ENCODE measurements at places on chromosomes 6 and 20.

DNA sequence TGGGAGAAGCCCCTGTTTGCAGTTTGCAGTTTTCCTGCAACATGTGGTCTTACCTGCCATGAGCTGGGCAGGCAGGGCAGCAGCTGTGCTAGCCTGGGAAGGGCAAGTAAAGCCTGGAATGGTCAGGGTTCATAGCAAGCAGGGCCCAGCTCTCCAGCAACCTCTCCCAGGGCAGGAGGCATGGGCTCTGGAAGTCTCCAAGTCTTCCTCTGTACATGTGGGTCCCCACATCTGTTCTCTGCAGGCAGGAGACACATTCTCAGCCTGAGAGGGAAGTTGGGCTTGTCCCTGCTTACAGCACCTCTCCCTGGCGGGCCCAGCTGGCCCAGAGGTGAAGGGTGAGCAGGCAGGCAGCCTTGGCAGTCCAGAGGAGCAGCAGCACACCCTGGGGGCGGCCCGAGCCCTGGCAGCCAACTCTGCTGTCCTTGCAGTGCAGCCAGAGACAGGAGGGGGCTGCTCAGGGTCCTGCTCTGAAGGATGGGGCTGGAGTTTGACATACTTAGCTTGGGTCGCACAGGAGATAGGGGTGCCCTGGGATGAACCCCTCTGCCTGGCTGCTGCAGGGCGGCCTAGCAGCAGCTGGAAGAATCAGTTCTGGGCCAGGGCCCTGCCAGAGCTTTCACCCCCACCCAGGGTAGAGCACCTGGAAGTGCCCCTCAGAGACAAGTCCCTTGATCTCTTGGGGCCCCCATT is 176.0 kb downstream of the MRPL14 start:
- DNase-seq = peak; percentile 60
- H3K36me3 ChIP-seq = no peaks in the 10 kb centered on the region
- H3K4me1 ChIP-seq = peaks cover 28% of the 10 kb centered on the region
- no peaks in the 10 kb centered on the region for H3K27me3 ChIP-seq
- peak overlapping the region; percentile 26 for H3K27ac ChIP-seq

DNA sequence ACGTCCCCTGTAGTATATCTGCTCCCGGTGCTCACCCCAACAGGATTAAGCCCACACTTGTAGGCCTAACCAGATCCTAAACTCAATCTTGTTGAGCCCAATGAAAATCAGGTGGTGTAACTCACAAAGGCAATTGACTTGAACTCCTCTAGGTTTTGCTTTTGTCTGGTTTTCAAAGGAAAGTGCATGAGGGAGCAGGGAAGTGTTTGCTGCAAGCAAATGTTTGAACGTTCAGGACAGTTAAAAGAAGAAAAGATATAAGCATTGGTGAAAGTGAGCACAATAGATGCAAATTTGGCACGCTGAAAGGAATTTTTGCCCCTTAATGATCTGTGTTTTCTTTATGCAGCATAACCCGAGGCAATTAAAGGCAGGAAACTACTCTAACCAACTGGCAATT is 212.6 kb downstream of the PLCB1 start:
- no peak for DNase-seq
- H3K36me3 ChIP-seq = no peaks in the 10 kb centered on the region
- H3K4me1 ChIP-seq = peaks cover 13% of the 10 kb centered on the region
- no peak overlapping the region for H3K4me3 ChIP-seq

DNA sequence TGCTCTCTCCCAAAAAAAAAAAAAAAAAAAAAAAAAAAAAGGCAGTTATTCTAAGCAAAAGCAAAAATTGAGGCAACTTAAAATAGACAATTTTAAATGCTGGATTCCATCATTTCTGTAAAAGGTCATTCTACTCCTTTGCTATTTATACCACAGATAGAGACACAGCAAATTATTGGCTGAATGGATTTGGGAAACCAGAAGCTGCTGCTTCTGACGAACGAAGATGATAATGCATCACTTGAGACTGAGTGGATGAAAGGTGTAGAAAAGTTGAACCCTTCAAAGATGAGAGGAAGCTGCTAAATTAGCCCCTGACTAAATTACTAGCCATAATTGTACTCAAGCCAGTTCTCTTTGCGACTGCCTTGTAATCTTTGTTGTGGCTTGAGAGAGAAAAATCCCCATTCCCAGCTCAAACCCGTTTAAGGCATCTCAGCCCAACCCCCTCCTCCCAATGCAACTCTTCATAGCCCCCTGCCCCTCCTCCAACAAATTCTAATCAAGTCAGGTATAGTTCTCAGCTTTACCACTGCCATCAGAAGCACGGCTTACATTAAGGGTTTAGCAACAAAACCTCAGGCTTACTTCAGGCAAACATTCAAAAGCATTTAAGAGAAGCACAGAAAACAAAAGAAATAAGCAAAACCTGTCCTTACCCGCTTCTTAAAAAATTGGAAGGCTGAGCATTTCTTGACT is 1.0 kb downstream of the SGK1 start:
- H3K27ac ChIP-seq = no peak overlapping the region
- peaks cover 36% of the 10 kb centered on the region for H3K27me3 ChIP-seq
- H3K4me1 ChIP-seq = peaks cover 6% of the 10 kb centered on the region
- peak overlapping the region; percentile 40 for H3K4me3 ChIP-seq
- DNase-seq = no peak
- no peaks in the 10 kb centered on the region for H3K36me3 ChIP-seq

DNA sequence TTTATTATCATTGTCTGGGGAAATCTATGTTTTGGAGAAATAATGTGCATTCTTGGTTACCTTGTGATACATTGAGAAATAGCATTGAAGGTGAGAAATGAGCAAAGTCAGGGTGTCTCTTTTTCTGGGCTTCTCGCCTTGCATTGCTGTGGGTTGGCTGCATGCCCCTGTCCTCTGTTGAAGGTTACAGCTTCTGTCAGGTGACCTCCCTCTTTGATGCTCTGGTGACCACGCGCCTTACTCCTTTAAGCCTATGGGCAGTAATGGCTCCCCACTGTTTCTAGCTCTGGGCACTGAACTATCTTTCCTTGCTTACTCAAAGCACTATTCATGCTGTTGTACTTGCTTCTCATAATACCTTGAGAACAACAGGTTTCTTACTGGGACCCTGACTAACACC is 14.6 kb downstream of the ADGRB3 start:
- no peaks in the 10 kb centered on the region for H3K36me3 ChIP-seq
- no peaks in the 10 kb centered on the region for H3K27me3 ChIP-seq
- no peak for DNase-seq
- no peaks in the 10 kb centered on the region for H3K4me1 ChIP-seq
- no peak overlapping the region for H3K4me3 ChIP-seq

DNA sequence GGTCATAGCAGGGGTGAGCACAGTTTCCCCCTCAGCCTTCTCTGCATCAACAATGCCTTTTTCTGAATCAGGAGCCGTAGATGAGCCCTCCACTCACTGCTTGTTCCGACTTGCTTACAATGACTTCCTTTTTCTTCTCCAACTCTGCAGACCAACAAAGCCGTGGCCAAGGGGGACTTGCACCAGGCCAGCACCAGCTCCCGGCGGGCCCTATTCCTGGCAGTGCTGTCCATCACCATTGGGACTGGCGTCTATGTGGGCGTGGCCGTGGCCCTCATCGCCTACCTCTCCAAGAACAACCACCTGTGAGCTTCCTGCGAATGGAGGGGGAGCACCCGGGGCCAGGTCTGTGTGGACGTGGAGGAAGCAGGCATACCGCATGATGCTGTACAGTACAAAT is 195.8 kb downstream of the SYNDIG1 start:
- H3K27me3 ChIP-seq = no peaks in the 10 kb centered on the region
- no peak overlapping the region for H3K27ac ChIP-seq
- DNase-seq = no peak
- H3K4me1 ChIP-seq = no peaks in the 10 kb centered on the region
- H3K36me3 ChIP-seq = no peaks in the 10 kb centered on the region

GRCh38 chr6:151876122-151876521 is 68.6 kb downstream of the ESR1 start:
- H3K36me3 ChIP-seq = no peaks in the 10 kb centered on the region
- H3K4me1 ChIP-seq = no peaks in the 10 kb centered on the region
- DNase-seq = no peak
- H3K27ac ChIP-seq = no peak overlapping the region

GRCh38 chr20:4819901-4820300 is 98.2 kb downstream of the PRND start:
- no peak overlapping the region for H3K4me3 ChIP-seq
- DNase-seq = no peak
- H3K4me1 ChIP-seq = no peaks in the 10 kb centered on the region
- H3K27me3 ChIP-seq = peaks cover 32% of the 10 kb centered on the region
- H3K27ac ChIP-seq = no peak overlapping the region
- H3K36me3 ChIP-seq = no peaks in the 10 kb centered on the region

DNA sequence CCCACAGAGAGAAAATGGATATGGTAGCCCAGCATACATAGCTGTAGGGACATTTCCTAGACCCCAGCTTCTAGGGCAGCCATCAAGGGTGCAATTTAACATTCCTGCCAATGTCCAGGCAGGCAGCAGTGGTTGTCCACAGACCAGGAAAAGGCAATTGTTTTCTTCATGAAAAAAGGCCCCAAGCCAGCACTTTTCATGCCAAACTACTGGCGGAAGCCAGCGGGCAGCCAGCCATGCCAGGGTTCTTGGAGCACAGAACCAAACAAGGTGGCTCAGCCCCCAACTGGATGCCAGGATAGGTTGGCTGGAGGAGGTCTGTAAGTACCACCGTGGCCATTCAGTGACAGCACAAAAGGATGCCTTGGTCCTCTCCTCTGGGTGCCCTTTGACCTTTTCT is 94.6 kb downstream of the BANF2 start:
- H3K36me3 ChIP-seq = no peaks in the 10 kb centered on the region
- no peak overlapping the region for H3K27ac ChIP-seq
- no peak for DNase-seq
- H3K27me3 ChIP-seq = no peaks in the 10 kb centered on the region
- no peak overlapping the region for H3K4me3 ChIP-seq

- no peaks in the 10 kb centered on the region for H3K36me3 ChIP-seq
- H3K4me1 ChIP-seq = peaks cover 8% of the 10 kb centered on the region
- H3K27ac ChIP-seq = no peak overlapping the region
These were observed 162.1 kb downstream of the PTPRK start for GRCh38 chr6:128358244-128358776.

DNA sequence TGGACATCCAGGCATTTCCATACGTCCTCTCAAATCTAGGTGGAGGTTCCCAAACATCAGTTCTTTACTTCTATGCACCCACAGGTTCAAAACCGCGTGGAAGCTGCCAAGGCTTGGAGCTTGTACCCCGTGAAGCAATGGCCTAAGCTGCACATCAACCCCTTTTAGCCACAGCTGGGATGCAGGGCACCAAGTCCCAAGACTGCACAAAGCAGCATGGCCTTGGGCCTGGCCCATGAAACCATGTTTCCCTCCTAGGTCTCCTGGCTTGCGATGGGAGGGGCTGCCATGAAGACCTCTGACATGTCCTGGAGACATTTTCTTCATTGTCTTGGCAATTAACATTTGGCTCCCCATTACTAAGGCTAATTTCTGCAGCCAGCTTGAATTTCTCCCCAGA is 88.9 kb upstream of the CBLN4 start:
- H3K36me3 ChIP-seq = no peaks in the 10 kb centered on the region
- no peak for DNase-seq
- H3K27me3 ChIP-seq = no peaks in the 10 kb centered on the region
- no peak overlapping the region for H3K27ac ChIP-seq

GRCh38 chr20:45370571-45371160 is 7.5 kb downstream of the TP53TG5 start:
- no peak for DNase-seq
- no peak overlapping the region for H3K27ac ChIP-seq
- H3K4me1 ChIP-seq = no peaks in the 10 kb centered on the region
- H3K4me3 ChIP-seq = no peak overlapping the region

DNA sequence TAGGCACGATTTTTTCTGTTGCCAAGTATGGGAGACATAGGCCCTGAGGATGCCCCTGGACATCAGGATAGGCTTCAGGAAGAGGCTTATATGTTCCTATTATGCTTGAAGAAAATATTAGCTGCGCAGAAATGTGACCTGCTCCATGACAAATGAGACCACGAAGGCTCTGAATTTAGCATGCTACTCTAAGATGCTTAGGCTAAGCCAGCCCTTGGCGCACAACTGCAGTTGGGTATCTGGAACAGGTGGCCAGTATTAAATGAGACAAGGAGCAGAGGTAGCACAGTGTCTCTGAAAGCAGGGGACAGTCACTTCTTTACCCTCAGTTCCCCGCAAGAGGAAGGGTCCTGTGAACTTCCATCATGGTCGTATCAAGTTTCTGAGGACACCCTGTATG is 90.0 kb downstream of the RREB1 start:
- DNase-seq = no peak
- peaks cover 13% of the 10 kb centered on the region for H3K4me1 ChIP-seq
- no peaks in the 10 kb centered on the region for H3K27me3 ChIP-seq
- H3K4me3 ChIP-seq = no peak overlapping the region
- no peak overlapping the region for H3K27ac ChIP-seq

DNA sequence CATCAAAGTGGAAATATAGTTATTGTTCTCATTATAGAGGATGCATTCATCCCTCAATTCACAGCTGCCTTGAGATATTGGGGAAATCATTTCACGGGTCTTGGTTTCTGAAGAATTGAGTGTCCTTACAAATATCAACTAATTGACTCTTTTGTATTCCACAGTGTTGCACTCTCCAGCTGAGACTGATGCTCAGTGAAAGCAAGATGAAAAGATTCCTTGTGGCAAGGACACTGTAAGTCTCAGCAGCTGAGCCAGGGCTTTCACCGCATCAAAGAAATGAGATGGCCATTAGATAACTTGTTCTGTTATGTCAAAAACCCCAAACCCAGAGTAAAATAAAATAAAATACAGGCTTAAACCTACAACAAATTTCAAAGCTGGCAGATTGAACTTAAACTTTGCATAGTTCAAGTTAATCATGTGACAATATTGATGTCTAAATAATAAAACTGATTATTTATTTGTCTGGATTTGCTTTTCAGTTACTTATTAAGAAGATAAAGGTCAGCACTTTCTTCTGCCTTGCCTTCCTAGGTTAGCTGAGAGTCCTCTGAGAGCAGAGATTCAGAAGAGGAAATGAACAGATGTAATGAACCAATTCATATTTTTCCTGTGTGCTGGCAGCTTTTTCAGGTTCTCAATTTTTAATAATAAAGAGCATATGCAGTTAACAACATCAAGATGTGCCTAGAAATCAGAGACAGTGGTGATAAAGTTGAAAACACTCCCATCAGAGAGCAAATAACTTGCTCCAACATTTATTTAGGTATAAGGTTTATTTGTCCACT is 82.4 kb upstream of the SMLR1 start:
- no peaks in the 10 kb centered on the region for H3K36me3 ChIP-seq
- no peak for DNase-seq
- no peaks in the 10 kb centered on the region for H3K4me1 ChIP-seq
- no peak overlapping the region for H3K27ac ChIP-seq
- H3K4me3 ChIP-seq = no peak overlapping the region
- no peaks in the 10 kb centered on the region for H3K27me3 ChIP-seq

DNA sequence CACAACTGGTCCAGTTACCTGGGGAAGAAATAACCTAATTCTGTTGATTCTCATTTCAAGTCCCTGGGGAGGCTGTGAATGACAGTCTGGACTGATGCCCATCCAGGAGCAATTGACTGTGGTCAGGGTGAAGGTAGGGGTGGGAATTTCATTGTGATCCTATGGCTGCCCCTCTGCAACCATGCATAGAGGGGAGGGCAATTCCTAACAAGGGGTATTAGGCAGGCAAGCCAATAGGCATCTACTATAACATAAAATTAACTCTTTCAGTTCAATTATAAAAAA is 44.0 kb upstream of the TRAM2 start:
- DNase-seq = no peak
- H3K4me1 ChIP-seq = no peaks in the 10 kb centered on the region
- no peak overlapping the region for H3K4me3 ChIP-seq
- H3K27ac ChIP-seq = no peak overlapping the region
- no peaks in the 10 kb centered on the region for H3K36me3 ChIP-seq

GRCh38 chr20:35840421-35840820 is 68.6 kb downstream of the PHF20 start:
- DNase-seq = no peak
- no peaks in the 10 kb centered on the region for H3K4me1 ChIP-seq
- H3K27ac ChIP-seq = no peak overlapping the region
- H3K36me3 ChIP-seq = no peaks in the 10 kb centered on the region

Data from cardiac muscle cell (in vitro differentiated cells and primary cell).